ENCODE measurements at places on chromosomes 7 and 10.

DNA sequence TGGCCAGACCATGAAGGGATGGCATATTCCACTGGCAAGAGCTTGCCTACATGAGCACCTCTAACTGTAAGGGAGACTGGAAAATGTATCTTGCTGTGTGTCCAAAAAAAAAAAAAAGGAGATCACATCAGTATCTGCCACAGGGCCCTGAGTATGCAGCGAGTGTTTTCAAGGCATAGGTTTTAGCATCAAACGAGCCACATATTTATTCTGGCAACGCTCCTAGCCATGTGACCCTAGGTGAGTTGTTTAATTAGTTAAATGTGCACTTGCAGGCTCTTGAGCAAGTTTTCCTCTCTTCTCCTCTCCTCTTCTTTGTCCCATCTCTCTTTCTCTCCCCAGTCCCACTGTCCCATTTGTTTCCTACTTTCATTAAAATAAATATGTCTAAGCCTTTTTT, 428.7 kb upstream of the AKR1E2 start:
- DNase-seq = no peak

DNA sequence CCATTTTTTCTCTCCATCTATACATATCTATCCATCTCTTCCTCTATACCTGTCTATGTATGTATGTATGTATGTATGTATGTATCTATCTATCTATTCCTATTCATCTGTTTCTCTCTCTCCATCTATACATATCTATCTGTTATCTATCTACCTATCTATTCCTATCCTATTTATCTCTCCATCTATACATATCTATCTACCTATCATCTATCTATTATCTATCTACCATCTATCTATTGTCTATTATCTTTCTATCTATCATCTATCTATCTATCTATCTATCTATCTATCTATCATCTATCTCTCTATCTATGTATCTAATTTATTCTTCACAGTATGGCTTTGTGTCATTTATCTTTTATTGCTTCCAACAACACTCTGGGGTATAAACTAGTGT, 1124.4 kb downstream of the TYW1 start:
- DNase-seq = no peak

DNA sequence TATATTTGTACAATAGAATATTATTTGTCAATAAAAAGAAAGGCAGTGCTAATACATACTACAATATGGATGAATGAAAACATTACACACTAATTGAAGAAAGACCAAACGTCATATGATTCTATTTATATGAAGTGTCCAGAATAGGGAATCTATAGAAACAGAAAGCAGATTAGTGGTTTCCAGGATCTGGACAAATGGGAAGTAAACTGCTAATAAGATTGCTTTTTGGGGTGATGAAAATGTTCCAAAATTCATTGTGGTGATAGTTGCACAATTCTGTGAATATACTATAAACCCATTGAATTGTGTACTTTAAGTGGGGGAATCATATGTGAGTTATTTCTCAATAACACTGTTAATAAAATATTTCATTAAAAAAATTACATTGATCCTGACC, 78.2 kb upstream of the IFRD1 start:
- DNase-seq = no peak

- DNase-seq = no peak
These were observed 78.1 kb downstream of the CDK1 start for GRCh38 chr10:60856405-60856804.

GRCh38 chr10:97782455-97783228, 10.8 kb upstream of the SFRP5 start:
- DNase-seq = no peak

GRCh38 chr7:1569016-1569415, 816 bp downstream of the PSMG3 start:
- no peak for DNase-seq

- no peak for DNase-seq
These were observed 82.7 kb downstream of the PAX2 start for GRCh38 chr10:100827819-100828737.

DNA sequence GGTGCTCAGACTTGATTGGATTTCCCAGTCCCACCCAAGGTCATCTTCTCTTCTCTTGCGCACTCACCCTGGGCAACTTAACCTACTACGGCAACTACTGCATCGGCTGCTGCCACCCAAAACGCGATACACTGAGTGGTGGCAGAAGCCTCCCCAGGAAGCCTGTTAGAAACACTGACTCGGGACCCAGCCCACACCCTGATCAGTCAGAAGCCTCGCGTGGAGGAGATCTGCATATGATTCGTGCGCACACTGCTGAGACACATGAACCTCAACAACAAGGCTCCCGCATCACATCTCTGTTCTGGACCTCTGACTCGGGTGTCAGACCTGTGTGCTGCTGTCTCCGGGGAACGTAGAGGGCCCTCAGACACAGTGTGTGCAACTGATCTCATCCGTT, 419.5 kb downstream of the PAXIP1 start:
- DNase-seq = no peak

GRCh38 chr10:51620131-51620530, 79.3 kb downstream of the CSTF2T start:
- no peak for DNase-seq

DNA sequence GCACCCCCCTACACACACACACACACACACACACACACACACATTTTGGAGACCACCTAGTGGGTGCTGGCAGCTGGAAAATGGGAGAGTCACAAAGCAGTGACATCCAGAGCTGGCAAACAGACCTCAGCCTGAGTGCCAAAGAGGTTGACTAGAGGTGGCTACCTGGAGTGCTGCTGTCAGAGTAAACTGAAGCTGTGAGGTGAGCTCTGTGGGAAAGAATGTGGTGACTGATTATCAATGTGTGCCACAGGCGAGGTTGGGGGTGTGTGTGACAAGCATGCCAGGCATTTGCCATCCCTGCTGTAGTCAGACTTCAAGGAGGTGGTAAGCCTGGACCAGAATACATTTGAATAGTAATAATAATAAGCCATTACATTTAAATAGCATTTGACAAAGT, 120.6 kb downstream of the SLIT1 start:
- DNase-seq = no peak

- DNase-seq = no peak
These were observed 30.1 kb downstream of the KLF6 start for GRCh38 chr10:3754727-3755439.

DNA sequence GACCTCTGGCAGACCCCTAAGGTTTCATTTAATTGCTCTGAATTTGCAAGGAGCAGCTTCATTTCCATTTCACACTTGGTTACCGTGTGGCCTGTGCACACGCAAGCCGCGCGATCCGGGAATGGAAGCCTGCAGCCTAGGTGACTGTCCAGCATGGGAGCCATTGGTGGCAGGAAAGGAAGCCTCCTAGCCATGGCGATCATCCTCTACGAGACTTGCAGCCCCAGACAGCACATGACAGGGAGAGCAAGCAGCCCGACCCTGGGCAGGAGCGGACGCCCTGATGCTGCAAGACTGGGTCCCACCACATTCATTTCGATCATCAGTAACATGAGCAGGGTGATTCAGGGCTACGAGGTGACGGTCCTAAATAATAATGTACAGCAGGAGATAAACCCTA, 33.9 kb downstream of the C10orf143 start:
- no peak for DNase-seq

DNA sequence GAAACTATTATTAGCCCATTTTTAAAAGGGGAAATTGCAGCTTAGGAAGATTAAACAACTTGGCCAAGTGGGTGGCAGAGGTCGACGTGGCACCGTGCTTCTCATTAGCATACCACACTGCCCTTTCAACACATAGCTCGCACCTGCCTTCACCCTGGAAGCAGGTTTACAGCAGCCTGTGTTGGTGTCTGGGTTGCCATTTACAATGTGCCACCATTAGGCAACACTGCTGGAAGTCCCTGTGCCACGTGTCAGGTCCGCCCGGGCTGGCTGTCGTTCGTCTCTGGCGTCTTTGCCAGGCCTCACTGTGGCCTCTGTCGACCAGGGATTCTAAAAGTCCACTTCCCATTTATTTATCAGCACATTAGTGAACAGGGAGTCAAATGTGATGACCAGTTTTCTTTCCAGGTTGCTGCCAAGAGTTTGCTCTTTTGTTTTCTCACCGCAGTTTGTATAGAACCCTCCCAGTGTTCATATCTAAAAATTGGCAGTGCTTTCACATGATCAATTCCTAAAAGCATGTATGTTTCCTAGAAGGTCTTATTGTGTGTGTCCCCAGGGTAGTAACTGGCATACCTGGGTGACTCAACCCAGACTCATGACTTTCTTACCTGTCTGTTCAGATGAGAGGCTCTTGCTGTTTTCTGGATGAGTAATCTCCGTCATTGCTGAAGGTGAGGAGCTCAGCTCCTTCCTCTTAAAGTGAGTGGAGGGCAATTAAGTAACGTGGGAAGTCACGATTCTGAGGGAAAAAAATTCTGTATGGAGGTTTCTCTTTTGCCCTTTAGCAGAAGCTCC, 9.2 kb downstream of the INSIG1 start:
- DNase-seq = no peak

- no peak for DNase-seq
These were observed 6.7 kb downstream of the PPRC1 start for GRCh38 chr10:102139281-102140110.

DNA sequence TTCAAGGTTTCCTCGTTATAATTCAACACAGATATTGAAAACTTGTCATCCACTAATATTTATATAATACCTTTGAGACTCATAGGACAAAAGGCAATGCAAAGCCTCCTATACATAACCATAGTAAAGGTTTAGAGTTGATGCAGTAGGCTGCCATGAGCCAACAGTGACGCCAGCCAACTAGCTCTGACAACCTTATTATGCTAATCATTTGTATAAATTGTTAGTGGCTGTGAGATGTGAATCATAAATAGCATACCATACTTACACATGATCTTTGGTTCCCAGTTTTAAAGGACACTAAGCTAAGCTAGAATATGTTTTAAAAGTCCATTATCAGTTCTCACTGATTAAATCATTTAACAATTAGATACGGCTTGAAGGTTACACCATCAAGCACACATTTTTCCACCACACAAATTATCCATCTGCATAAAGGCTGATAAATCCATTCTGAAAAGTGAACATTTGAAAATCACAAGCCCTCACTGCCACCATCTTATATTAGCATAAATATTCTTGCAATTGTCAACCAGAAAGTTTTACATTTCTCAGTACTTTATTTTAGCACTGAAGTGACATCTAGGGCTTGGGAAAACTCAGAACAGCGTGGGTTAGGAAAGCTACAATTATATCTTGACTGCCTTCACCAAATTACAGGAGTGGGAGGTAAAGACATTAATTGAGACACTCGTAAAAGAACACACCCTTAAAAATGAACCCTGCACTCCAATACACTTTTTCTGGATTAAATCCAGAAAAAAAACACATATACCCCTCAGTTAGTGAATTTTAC, 30.7 kb downstream of the COA1 start:
- no peak for DNase-seq

DNA sequence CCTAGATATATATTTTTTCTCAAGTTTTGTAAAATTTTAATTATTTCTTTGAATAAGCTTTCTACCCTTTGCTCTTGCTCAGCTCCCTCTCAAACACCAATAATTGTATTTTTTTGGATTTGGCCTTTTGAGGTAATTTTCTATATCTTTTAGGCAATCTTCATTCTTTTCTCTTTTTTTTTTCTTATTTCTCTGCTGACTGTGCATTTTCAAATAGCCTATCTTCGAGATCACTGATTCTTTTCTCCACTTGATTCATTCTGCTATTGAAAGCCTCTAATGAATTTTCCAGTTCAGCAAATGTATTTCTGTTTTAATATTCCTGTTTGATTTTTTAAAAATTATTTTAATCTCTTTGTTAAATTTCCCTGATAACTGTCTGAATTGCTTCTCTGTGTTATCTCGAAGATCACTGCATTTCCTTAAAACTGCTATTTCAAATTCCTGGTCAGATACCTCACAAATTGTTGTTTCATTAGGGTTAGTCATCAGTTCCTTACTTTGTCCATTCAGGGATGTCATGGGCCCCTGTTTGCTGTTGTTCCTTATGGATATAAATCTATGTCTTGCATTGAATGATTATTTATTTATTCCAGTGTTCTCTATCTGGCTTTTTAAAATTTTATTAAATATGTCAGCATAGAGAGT, 100.1 kb upstream of the UNC5B start:
- no peak for DNase-seq

DNA sequence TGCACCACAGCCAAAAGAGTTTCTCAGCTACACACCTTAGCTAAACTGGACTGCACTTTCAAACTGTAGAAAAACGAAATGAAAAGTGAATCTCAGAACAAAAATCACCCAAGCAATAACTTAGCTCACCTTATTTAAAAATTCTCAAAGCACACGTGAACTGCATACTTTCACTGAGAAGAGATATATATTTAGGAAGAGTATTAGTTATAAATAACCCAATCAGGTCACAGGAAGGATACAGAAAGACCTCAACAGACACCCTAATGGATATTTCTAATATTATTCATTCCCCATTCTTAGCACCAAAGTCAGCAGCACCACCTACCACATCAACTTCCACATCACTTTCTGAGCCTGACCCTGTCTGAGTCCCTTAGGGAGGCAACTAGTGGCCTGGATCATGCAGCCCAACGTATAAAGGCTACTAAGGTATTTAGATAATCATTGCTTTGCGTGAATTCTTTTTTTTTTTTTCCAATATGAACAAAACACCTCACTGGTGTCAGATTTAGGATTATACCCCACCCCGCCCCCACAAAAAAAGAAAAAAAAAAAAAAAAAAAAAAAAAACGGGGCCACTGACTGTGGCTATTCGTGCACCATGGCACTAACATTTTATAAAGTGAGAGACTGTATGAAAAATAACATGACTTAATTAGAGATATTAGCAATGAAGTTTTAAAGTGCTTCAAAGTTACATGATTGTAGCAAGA, 2.6 kb downstream of the ABI1 start:
- no peak for DNase-seq

GRCh38 chr7:106126170-106126938, 14.2 kb upstream of the SYPL1 start:
- DNase-seq = peak; percentile 45

DNA sequence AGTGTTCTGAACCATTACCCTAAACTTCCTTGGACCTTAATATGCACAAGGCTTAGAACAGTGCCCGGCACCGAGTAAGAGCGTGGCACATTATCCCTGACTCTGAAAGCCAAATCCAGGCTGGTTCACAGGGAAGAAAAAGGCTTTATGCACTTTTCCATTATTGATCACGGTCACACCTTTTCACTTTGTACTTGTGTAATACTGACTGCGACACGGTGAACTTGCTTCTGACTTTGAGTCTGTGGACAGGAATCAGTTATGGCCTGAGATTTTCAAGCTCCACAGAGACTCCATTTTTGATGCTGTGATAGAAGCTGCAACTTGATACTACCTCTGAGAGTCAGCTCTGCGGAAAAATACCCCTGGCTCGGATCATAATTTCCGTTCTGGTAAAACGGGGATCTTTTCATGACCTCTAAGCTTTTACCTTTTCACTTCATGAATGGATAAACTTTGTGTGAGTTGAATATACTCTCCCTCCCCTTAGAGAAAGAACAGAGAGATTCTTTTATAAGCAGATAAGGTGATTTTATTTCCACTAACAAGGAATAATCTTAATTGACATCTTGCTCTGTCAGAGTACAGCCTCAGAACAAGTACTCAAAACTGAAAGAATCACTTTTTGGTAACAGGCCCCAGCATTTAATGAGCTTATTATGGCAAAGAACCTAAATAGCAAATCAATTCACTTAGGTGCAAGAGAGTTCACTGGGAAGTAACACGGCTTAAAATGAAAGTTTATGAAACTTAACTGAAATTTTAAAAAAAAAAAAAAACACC, 88.8 kb downstream of the ELMO1 start:
- no peak for DNase-seq

Measured in activated gamma-delta T cell treated with Interleukin-2 at 50 U/mL for 16 hours (primary cell).